ENCODE measurements at places on chromosomes 3 and 15.
A peak's percentile ranks its signal among the peaks of the same experiment; 100 is the strongest.

DNA sequence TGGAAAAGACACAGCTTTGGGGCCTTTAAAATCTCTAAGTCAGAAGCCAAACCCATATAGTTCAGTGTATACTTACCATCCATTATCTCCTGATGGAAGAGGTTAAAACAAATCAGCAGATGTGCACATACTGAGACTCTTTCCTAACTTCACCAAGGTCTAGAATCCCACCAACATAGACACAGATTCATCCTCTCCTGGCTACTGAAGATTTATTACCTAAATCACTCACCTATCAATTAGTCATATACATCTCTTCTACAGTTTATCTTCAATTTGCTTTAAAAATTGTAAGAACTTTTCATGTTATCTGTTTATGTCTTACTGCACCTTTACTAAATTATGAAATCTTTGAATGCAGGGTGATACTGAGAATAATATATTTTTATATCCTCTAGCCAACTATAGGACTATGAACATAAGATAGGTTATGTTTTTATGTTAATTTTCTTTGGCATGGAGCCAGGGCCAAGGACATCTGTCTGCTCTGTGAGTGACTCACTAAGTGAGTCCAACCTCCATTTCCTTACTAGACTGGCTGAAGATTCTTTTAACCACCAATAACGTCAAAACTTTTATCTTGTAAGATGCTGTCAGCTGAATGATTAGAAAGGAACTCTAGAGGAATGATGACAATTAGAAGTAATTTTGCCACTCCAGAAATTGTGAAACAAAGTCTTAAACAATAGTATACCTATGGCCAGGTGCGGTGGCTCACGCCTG is 397.6 kb downstream of the FOXP1 start:
- peak; percentile 43 for DNase-seq

- no peak for DNase-seq
Observed at GRCh38 chr3:39121621-39122020, 14.1 kb downstream of the TTC21A start.

DNA sequence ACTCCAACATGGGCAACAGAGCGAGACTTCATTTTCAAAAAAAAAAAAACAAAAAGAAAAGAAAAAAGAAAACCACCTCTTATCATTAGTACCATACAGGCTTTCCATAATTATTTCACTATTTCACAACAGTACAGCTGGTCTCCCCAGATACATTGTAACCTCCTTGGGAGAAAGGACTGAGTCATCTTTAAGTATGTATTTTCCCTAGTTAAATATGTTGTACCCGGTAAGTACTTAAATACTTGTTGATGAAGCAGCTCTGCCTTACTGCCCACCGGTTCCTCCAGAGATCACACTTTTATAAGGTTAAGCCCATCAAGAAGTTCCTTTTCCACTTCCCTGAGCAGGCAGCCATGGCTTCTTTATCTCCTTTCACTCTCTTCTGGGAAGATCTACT is 789.5 kb upstream of the CFAP20DC start:
- DNase-seq: peak; percentile 10

GRCh38 chr3:106593381-106593780 is 724.6 kb upstream of the CBLB start:
- DNase-seq: no peak

DNA sequence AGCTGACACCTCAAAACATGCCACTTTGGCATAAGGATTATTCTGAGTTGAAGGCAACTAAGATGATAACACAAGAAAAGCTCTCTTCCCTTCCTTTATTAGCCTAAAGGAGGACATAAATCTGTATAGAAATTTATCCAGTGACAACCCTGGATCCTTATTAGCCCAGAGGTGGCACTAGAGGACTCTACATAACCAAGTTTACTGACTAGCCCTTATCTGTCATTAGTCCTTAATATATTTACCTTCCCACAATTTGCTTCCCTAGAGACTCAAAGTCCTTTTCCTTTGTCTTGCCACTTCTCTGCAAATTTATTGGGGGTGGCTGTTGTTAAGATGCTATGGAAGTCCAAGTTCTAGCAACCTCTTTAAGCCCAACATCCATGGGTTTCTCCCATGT is 26.7 kb downstream of the CEP70 start:
- DNase-seq: no peak

DNA sequence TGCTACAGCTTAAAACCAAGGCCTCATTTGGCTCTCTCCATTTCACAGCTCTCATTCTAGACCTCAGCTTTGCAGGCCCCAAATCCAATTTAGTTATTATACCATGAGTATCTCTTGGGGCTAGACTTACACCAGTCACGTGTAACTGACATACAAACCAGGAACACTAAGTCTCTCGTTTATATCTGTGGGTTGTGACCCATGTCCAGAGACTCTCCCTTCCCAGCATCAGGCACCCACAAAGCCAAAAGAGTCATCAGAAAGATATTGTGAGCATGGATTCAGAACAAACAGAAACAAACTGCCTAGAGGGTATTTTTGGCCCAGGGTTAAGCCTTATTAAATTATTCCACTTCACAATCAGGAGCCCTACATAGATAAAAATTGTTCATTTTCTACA is 5.6 kb upstream of the CCDC13 start:
- DNase-seq: peak; percentile 88

GRCh38 chr3:140285380-140285779 is 350.4 kb downstream of the CLSTN2 start:
- no peak for DNase-seq

GRCh38 chr3:29700256-29700655 is 419.4 kb downstream of the RBMS3 start:
- no peak for DNase-seq

DNA sequence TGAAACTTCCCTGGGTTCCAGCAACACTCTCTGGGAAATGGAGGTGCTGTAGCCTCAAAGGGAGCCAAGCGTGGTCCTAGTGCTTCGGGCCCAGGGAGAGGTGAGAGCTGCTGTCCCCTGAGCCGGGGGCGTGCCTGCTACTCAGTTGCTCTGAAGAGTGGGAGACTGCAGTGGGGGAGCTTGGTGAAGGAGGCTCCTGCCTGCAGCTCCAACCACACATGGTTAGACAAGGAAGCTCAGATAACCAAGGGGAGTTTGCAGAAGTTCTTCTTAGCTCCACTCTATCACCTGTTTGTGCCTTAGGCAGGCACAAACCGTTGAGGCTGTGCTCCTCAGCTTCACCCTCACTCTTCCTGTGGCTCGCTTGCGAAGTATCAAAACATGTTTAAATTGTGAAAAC is 53.6 kb upstream of the TRPM1 start:
- DNase-seq: no peak

DNA sequence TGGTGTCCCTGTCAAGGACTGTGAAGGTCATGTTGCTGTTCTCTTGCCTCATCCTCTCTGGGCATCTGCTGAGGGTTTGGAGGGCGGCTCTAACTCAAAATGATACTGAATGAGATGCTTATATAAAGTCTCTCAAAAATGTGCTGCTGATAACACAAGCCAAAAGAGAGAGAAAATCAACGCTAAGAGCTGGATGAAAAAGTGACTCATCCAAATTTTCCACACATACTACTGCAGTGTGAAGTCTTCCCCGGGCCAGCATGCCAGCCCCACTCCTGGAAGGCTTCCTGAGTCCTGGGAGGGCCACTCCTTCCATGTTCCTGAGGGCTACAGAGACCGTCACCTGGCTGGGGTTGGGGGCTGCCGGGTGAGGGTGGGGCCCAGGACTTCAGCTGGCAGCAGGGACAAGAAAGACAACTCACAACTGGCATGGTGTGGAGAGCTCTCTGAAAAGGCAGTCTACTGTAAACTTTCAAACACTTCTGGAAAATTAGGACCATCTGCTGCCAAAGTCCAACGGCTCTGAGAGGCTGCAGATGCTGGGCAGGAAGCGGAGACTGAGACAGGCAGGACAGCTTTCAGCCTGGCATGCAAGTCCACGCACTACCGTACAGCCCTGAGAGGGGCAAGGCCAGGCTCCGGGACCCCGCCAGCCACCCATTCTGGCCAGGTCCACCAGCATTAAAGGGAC is 200.3 kb downstream of the ADAMTS17 start:
- no peak for DNase-seq

DNA sequence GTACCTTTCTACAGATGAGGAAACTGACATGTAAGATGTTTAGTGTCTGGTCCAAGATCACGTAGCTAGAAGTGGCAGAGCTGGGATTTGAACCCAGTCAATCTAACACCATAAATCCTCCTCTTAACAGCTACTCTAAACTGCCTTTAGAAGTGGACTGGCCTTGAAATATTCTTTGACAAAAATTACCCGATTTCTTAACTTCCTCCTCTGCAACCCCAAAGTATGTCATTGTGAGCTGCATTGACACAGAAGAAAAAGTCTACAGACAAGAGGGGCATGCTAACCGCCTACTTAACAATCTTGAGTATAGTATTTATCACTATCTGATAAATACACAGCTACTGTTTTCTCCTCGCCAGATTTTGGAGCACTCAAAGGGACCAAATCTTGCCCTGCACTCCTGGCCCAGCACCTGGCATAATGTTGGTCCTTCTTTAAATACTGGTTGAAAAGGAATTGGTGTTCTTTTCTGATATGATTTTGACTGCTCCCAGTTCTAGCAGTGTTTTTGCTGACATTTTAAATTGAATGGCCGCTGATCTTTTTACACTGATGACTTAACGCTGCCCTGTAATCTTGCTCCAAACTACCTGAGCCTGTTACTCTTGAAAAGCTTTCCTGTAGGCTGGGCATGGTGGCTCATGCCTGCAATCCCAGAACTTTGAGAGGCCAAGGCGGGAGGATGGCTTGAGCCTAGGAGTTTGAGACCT is 36.9 kb downstream of the ITPR1 start:
- no peak for DNase-seq

DNA sequence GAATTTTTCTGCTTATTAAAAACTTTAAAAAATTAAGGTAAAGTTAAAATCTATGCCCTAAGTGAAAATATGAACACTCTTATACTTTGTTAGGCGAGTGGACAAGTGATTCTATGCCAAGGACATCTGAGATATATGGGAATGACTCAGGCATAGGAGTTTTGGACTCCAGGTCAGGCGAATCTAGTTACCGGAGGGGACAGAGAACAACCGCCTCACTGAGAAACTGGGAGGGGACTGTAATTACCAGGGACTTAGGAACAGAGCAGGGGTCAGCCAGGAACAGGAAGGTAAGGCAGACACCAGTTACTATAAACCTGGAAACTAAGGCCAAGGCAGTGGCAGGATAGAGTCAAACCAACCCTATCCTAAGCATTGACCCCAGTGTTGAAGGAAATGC is 16.8 kb upstream of the ATP1B3 start:
- no peak for DNase-seq

- no peak for DNase-seq
Observed at GRCh38 chr15:91885714-91886270, 32.3 kb downstream of the SLCO3A1 start.

- DNase-seq: no peak
Observed at GRCh38 chr3:82038556-82038955, 277.1 kb upstream of the GBE1 start.

DNA sequence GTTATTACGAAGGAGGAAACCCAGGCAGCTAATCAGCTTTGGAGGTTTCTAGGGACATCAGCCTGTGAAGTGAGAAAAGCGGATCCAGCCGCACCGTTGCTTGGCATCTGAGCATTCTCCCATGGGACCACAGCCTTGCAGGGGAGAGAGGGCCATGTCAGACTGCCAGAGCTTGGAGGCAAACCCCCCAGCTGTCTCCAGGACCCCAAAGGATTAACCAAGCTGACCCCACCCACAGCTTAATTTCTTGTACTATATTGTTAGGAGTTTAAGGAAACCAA is 5.1 kb downstream of the IGDCC3 start:
- DNase-seq: no peak

DNA sequence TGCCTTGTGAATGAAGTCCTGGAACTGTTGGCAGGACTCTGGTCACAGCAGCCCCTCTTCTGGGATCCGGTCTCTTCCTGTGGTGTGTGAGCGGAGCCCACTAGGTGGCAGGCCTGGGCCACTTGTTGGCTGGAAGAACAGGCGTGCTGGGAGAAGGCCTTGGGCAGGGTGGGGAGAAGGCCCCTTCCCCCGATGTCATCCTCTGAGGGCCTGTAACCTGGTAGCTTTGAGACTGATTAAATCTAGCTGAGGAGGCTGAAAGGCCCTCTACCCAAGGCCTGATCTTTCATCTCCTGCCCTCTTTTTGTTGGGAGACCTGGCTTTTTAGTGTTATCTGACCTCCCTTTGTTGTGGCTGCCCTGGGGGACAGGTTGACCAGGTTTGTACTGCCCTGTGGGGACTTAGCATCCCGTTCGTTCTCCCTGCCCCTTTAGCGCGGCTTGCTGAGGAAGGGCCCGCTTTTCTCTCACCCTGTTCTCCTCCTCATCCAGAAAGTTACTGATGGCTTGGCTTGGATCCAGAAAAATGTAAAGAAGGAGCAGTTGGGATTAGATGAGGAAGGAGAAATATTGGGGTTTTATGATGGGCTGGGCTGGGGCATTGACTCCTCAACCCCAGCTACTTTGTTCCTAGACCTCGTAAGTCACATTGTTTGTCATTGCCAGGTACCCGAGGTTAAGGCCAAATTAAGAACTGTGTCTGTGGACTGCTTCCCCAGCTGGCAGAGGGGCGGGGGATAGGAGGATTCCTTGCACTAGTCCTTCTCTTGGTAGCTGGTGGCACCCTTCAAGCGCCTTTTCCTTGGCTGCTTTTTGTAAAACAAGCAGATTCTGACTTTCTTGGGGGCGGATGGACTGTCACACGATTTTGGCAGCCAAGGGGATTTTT is 48.5 kb downstream of the CHCHD6 start:
- peak; percentile 68 for DNase-seq

DNA sequence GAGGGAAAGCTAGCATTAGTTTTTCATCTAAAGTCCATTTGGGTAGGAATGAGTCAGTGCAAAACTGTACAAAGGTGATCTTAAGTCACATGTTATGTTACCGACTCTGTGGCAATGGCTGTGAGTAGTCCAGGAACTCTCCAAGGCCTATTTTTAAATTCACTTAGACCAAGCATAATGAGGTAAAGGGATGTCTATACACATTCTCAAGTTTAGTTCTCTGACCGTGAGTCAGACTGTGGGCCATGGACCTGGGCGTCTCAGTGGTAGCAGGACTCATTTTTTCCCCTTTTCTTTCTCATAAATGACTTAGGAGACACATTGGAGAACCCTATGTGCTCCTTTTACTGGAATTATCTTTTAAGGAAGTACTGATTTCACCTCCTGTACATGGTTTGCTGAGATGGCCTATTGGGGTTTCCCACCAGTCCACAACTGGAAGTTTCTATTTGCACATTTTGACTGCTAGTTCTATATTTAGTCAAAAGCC is 488.7 kb upstream of the TPRG1 start:
- DNase-seq: peak; percentile 95

GRCh38 chr15:35858707-35859106 is 312.7 kb upstream of the DPH6 start:
- DNase-seq: no peak

DNA sequence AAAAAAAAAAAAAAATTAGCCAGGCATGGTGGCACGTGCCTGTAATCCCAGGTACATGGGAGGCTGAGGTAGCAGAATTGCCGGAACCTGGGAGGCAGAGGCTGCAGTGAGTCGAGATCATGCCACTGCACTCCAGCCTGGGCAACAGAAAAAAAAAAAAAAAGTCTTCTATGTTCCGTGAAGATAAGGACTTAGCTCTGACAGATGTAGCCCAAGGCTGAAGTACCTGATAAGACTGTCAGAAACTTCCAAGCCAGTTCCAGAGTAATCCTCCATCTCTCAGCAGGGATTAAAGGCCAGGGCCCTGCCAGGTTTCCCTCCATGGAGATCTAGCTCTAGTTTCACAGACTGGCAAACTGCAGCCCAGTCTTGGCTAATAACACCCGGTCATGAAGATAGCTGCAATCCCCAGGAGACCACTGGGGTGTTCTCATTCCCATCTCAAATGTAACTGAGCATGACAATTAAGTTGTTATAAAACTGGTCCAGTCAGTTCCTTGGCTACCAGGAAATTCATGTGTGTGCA is 8.5 kb downstream of the CDCP1 start:
- DNase-seq: no peak
